NCI-H69 (cell line): ENCODE measurements at places on chromosomes 11 and 22.

- DNase-seq: no peak
Measured at GRCh38 chr11:112786196-112786595, 175.0 kb upstream of the NCAM1 start.

- DNase-seq: peak; percentile 88
Measured at GRCh38 chr22:39496131-39496838, 5.8 kb upstream of the MIEF1 start.

GRCh38 chr22:49728570-49729271 lies 99.0 kb downstream of the BRD1 start:
- DNase-seq: no peak

GRCh38 chr22:42067671-42068251 lies 2.9 kb downstream of the NAGA start:
- DNase-seq: no peak
